ENCODE measurements at places on chromosomes 4 and X.

GRCh38 chr4:85684676-85685075 lies 209.7 kb downstream of the ARHGAP24 start:
- no peak for DNase-seq

GRCh38 chrX:80513625-80514024 lies 93.4 kb downstream of the TENT5D start:
- DNase-seq, result no peak

DNA sequence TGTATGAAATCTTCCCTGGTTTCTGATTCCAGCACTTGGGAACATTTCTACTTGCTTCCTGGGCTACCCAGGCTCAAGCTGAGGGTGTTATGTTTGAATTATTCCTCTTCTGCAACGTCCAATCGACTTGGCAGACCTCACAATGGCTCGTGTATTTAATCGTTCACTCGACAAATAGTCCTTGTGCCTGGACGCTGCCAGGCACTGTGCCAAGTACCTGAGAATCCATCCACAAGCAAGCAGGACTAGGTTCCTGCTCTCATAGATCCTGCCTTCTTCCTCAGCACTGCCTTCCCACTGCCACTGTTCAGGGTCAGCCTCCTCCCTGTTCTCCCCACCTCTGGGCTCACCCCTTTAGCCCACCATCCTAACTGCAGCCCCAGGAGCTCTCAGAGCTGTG lies 113.3 kb downstream of the EFNB1 start:
- DNase-seq, result no peak

- DNase-seq, result no peak
Observed at GRCh38 chrX:23802431-23802830, 19.5 kb downstream of the SAT1 start.

- DNase-seq, result no peak
Observed at GRCh38 chrX:13661735-13662288, 8.9 kb downstream of the TCEANC start.

DNA sequence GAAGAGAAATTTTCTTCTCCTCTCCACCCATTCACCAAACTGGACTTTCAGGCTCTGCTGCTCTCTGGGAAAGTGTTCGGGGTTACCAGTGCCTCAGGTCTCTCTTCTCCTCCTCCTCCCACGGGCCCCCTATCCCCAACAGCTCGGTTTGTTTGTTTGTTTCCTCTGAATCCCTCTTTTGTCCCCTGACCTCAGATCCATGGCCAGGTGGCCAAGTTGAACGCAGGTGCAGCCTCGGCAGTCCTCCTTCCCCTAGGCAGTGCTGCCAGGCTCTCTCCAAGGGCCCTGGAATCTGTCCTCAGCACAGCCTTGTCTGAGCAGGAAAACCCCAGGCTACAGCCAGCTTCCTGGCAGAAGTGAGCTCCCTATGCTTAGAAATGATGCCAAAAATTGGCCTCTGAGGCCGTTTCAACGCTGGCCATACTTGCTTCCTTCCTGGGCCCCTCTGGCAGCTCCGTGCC lies 60.0 kb downstream of the FHDC1 start:
- DNase-seq, result no peak

DNA sequence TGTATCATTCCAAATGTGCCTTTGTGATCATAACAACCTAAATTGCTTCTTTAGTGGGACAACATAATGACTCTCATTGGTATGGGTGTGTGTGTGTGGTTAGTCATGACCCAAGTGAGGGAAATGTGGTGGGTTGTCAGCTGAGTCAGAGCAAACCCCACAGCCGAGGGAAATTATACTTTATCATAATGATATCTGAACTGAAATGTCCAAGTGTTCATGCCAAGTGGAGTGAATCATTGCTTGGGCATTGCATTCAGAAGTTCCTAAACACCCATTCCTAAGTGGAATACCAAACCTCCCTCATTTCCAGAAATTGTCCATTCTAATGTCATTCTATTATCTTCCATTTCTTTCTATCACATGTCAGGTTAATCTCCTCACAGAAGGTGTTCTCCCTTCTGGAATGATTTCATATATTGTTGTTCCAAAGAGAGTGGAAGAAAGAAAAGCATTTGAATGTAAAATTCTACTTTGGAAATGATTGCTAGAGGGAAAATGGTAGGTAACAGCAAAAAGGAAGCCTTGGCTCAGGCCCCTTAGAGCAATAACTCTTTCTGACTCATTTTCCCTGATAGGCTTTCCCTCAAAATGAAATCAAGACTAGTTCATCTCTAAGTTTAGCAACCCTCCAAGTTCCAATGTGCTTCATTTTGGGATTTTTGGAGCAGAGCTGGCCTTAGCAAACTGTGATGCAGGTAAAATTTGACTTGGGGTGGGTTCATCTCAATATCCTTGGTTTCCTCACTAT lies 230.7 kb upstream of the KCNIP4 start:
- DNase-seq, result no peak

Data from right lobe of liver (tissue), 6 donors.